ENCODE measurements at places on chromosomes 3 and 15. TPM values are rescaled to one million over a fixed set of nuclear protein-coding genes. Genes with fewer than 3 reads are reported as not detected.

ZBBX gene
- total RNA-seq: 1.3 TPM

- H3K27ac ChIP-seq: no peak overlapping the region
- H3K27me3 ChIP-seq: no peaks in the 10 kb centered on the region
- no peak for DNase-seq
- H3K4me3 ChIP-seq: no peak overlapping the region
- no peaks in the 10 kb centered on the region for H3K4me1 ChIP-seq
Measured at GRCh38 chr3:34727700-34728099, 911.6 kb upstream of the ARPP21 start.

UCN2 gene
- not detected for total RNA-seq

DNA sequence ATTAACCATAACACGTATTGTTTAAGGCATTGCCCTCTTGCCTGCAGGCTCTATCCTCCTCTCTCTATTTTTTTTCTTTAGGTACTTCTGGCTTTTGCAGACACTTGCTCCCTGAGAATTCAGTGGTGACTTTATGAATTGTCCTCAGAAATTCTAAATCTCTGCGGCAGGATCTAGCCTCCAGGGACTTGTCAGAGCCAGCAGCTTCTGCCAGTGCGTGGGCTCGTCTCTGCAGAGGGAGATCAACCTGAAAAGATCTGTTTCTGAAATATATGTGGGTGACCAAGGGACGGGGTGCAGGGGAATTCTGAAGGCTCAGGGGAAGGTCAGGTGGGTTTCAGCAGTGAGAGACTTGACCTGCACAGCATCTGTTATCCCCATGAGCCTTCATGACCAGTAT is 326.1 kb upstream of the LRRFIP2 start:
- no peak for DNase-seq
- no peaks in the 10 kb centered on the region for H3K27me3 ChIP-seq
- H3K27ac ChIP-seq: no peak overlapping the region
- no peaks in the 10 kb centered on the region for H3K36me3 ChIP-seq
- H3K4me1 ChIP-seq: peaks cover 11% of the 10 kb centered on the region

BLM gene
- 0.92 TPM for total RNA-seq

GRCh38 chr15:99247062-99247461 is 2.3 kb downstream of the TTC23 start:
- DNase-seq: no peak
- peaks cover 5% of the 10 kb centered on the region for H3K4me1 ChIP-seq
- H3K36me3 ChIP-seq: no peaks in the 10 kb centered on the region
- no peak overlapping the region for H3K27ac ChIP-seq
- no peak overlapping the region for H3K4me3 ChIP-seq

- DNase-seq: no peak
- no peaks in the 10 kb centered on the region for H3K36me3 ChIP-seq
Measured at GRCh38 chr3:50172626-50173220, 17.6 kb downstream of the SEMA3F start.

RHCG gene
- not detected for total RNA-seq

- H3K27ac ChIP-seq: no peak overlapping the region
- no peak overlapping the region for H3K4me3 ChIP-seq
- DNase-seq: no peak
- H3K36me3 ChIP-seq: no peaks in the 10 kb centered on the region
Measured at GRCh38 chr3:185843126-185843525, 18.3 kb upstream of the IGF2BP2 start.

PRTG gene
- 6.1 TPM for total RNA-seq

SEC11A gene
- 118 TPM for total RNA-seq

All from ovary (tissue), 10 donors.